Effector memory CD8-positive, alpha-beta T cell (primary cell): ENCODE measurements at places on chromosomes 16 and 17.

DNA sequence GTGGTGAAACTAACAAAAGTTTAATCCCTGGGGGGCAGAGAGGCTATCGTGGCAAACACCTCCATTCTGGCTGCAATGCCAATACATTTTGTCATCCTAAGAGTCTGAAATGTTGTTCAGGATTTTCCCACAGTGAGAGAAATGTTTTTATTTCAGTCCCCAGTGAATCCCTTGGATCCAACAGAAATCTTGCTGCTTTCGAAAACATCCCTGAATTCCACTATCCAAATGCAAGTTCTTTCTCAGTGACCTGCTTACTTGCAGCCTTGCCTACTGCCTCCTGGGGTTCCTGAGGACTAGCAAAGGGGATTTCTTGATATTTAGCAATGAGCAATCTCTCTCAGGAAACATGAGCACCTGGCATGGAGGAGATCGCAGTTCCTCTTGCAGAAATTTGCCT is 202.1 kb upstream of the IRX3 start:
- no peak for DNase-seq

GRCh38 chr16:76052725-76053124 is 224.5 kb upstream of the CNTNAP4 start:
- no peak for DNase-seq

- DNase-seq: peak; percentile 7
Measured at GRCh38 chr16:16025214-16025968, 76.0 kb downstream of the ABCC1 start.

DNA sequence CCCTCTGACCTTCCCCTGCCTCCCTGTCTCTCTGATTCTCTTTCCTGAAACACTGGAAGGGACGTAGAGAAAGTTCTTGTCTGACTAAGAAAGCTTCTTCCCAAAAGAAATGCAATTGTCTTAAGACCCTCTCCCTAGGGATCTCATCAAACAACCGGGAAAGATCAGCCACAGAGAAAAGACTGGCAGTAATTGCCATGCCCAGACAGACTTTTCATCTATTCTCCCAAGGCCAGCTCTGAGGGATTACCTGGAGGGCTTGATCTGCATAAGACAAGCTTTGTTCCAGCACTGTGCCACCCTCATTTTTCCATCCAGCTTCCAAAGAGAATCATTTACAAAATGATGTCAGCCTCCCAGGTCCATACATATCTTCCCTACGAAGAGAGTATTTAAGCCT is 38.8 kb upstream of the HS3ST3A1 start:
- no peak for DNase-seq

- no peak for DNase-seq
Measured at GRCh38 chr16:15960124-15960971, 10.9 kb downstream of the ABCC1 start.

DNA sequence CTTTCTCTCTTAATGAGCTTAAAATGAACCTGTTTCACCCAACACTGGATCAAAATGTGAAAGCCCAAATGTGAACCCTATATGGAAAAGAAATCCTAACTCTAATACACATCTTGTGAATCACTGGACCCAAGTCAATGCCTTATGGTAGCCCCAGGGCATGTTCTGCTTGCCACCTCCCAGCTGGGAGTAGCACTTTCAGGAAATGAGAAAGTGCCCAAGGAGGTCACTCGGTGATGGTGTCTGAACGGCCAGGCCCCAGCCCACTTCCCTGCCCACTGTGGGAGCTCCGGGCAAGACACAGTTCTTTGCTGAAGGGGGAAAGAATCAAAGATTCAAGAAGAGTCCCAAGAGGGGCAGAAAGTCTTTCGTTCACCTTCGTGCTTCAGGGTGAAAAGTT is 46.1 kb downstream of the GTF3C1 start:
- DNase-seq: no peak

DNA sequence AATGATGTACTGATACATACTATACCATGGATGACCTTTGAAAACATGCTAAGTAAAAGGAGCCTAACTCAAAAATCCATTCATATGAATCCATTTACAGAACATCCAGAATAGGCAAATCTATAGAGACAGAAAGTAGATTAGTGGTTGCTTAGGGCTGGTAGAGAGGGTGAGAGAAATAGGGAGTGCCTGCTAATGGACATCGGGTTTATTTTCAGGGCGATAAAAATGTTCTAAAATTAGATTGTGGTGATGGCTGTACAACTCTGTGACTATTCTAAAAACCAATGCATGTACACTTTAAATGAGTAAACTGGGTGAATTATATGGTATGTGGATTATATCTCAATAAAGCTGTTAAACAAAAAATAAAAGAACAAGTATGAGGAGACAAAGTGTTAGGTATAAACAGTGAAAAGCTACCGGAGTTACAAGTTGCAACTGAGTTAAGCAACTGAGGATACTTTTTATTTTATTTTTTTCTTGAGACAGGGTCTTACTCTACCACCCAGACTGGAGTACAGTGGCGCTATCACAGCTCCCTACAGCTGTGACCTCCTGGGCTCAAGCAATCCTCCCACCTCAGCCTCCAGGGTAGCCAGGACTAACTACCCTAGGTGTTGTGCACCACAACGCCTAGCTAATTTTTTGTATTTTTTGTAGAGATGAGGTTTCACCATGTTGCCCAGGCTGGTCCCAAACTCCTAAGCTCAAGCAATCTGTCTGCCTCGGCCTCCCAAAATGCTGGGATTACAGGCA is 75.5 kb upstream of the CORO6 start:
- no peak for DNase-seq

DNA sequence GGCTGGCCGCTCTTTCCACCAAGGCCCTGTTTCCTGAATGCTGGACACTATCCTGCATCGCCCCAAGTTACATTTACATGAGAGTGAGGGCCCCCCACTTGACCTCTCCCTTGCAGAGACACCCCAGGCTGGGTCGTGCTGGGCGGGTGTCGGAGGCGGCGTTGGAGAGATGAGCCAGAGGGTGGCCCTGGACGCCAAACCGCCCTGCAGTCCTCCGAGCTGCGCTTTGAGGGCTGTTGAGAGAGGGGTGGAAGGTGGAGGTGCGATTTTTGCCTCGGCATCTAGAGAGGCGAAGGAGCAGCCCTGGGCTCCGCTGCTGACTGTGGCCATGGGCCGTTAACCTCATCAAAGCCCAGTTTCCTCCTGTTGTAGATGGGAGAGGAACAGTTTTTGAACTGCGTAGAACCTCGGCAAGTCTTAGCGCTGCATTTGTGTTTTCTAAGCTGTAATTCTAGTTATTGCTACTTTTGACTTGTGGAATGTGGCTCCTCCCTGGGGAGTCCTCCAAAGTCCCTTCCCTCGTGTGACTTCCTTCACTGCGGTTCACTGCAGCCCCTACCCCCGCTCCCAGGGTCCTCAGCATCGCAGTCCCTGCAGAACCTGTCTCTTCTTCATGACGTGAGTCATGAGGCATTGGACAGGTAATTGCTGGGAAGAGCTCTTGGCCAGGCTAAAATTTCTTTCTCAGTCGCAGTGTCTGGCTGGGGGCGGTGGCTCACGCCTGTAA is 986 bp upstream of the ELOB start:
- DNase-seq: peak; percentile 48

DNA sequence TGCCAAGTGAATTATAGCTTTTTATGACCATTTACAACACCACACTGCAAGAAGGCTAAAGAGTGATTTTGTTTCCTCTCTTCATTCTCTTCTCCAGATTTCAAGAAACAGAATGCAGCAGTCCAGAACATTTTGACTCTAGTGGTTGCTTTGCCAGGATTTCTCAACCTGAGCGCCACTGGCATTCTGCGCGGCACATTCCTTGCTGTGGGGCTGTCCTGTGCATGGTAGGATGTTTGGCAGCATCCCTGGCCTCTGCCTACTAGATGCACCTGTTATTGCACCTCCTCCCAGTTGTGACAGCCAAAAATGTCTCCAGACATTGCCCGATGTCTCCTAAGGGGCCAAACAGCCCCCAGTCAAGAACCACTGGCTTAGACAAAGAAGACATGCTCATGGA is 25.7 kb upstream of the SLC39A11 start:
- DNase-seq: no peak

GRCh38 chr16:27520982-27521673 is 28.6 kb downstream of the GTF3C1 start:
- no peak for DNase-seq

DNA sequence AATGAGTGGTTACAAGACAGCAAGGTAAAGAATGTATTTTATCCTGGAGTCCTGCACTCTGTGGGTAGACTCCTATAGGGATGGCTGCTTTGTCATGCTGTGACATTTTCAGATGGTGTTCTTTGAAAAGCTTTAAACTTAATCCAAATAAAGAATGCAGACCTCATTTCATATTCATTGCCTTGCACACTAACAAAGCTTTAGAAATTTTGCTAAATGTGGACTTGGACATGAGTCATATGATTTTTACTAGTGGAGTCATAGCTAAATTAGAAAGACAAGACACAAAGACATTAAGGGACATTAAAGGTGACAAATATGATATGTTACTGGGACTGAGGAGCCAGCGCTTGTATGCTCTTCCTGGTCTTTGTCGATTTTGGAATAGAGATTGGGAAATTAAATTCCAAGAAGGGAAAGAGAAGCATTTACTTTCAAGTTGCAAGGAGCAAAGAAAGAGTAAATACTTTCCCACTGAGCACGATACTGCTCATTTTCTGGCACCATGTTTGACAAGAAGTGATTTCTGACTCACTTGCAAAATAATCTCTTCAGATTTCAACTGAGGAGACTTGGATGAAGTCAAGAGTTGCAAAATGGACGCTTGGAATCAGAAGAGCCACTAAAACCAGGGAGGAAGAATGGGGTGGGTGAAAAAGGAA is 152.9 kb upstream of the MYOCD start:
- no peak for DNase-seq

GRCh38 chr16:75288181-75288580 is 36.8 kb upstream of the BCAR1 start:
- no peak for DNase-seq
